Stimulated activated CD4-positive, alpha-beta T cell treated with anti-CD3 and anti-CD28 coated beads, Interleukin-2, amount 100 ng/mL, for 24 hours (primary cell): ENCODE measurements at places on chromosomes 12 and 14.

DNA sequence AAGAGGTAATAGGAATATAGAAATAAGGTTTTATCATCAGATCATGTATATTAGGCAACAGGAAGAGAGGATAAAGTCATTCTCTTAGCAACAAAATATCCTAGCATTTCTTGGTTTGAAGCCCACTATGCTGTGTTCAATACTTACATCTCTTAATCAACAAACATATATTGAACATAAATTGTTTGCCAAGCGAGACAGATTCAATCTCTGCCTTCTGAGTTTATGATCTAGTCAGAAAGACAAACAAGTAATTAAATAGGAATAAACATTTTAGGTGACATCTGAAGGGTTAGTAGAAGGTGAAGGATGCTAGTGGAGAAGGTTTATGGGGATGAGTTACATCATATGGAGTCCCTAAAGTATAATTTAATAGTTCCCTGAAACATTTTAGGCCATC lies 54.8 kb downstream of the PPHLN1 start:
- no peak for DNase-seq

- DNase-seq, result no peak
Measured at GRCh38 chr12:113145720-113146551, 3.6 kb upstream of the CFAP73 start.

DNA sequence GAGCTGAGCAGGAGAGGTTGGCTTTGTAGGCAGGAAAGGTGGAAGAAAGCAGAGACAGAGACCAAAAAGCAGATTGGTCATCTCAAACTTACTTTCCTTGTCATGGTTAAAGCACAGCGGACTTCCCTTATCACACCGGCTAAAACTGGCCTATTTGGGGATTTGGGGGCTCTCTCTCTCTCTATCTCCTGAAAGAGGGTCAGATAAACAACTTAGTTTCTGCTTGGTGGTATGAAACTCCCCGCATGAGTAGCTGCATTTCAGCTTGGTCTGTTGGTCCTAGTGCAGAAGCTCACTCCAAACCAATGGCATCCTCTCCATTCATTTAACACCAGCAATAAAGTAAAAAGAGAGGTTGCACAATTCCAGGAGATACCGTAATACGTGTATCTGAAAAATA lies 57.1 kb downstream of the TNFAIP2 start:
- no peak for DNase-seq

DNA sequence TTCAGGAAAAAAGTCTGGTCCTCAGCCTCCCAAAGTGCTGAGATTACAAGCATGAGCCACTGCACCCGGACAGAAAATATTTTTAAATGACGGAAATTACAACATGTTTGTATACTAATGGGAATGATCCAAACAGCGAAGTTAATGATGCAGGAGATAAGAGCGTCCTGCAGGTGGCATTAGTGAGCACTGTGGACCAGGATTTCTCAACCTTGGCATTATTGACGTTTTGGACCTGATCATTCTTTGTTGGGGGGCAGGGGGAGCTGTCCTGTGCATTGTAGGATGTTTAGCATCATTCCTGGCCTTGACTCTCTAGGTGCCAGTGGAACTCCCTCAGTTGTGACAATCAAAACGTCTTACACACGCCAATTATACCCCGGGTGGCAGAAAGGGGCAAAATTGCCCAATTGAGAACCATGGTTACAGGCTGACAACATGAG lies 34.1 kb downstream of the SCFD1 start:
- DNase-seq, result peak; percentile 24
